ENCODE measurements at places on chromosomes 11 and 22. TPM values are rescaled to one million over a fixed set of nuclear protein-coding genes. Genes with fewer than 3 reads are reported as not detected.

Gene SLC17A6
- not detected for total RNA-seq

Gene NAA40
- total RNA-seq, result 18.5 TPM

Gene EHF
- total RNA-seq, result not detected

Gene PDE3B
- 42.3 TPM for total RNA-seq

Gene GLYATL1
- 0.18 TPM for total RNA-seq

Gene CD3D
- total RNA-seq, result 316 TPM

Gene CD3G
- total RNA-seq, result 116 TPM

Gene RPL27A
- 959 TPM for total RNA-seq

Gene TMEM86A
- 0.11 TPM for total RNA-seq

Gene SPON1
- total RNA-seq, result 1.4 TPM

Gene APOA4
- not detected for total RNA-seq

Gene LAYN
- total RNA-seq, result 93.7 TPM

Gene GLYAT
- total RNA-seq, result not detected

Gene OR52I2
- not detected for total RNA-seq

Gene APOBEC3F
- total RNA-seq, result 20.7 TPM

Gene HTR3B
- not detected for total RNA-seq

Gene MYOD1
- not detected for total RNA-seq

Gene LGR4
- total RNA-seq, result not detected

Gene CCDC188
- not detected for total RNA-seq

Gene C22orf31
- not detected for total RNA-seq

Gene OR51B4
- not detected for total RNA-seq

Gene CALCA
- not detected for total RNA-seq

Gene HIC2
- 4.1 TPM for total RNA-seq

Gene OLFML1
- not detected for total RNA-seq

Data from activated CD8-positive, alpha-beta T cell treated with anti-CD3 and anti-CD28 coated beads for 36 hours (primary cell).